Kidney (tissue), 22 donors: ENCODE measurements at places on chromosomes 1 and 21. TPM values are rescaled to one million over a fixed set of nuclear protein-coding genes. Genes with fewer than 3 reads are reported as not detected.

Gene SMIM1
- polyA plus RNA-seq: 49.5 TPM

GRCh38 chr21:29697555-29698193 is 242.1 kb downstream of the GRIK1 start:
- DNase-seq: no peak

DNA sequence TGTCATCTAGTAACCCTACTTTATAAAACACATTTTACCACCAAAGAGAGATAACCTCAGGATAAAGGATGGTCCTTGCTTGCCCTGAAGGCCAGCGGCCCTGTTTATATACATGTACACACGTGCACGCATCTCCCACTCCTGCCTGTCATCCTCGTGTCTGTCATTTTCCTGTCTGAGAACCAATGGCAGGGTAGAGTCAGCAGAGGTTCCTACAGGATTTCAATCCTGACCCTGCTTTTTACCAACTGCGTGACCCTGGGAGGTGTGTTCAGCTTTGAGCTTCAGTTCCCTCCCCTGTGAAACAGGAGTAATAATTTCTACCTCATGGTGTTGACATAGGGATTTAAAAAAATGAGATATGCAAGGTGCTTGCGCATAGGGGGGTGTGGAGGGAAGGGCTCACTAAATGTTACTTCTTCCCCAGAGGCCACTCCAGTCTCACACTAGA is 12.3 kb upstream of the RASSF5 start:
- no peak for DNase-seq

DNA sequence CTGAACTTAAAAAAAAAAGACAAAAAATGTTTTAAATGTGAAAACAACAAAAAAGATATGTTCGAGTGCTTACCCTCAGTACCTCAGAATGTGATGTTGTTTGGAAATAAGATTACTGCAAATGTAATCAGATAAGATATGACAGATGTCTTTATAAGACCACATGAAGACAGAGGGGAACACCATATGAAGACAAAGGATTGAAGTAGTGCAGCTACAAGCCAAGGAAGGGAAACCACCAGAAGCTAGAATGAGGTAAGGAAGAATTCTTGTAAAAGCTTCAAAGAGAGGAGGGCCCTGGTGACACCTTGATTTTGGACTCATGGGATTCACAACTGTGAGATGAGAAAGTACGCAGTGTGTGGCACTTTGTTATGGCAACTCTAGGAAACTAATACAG is 15.4 kb downstream of the ASB17 start:
- DNase-seq: no peak

DNA sequence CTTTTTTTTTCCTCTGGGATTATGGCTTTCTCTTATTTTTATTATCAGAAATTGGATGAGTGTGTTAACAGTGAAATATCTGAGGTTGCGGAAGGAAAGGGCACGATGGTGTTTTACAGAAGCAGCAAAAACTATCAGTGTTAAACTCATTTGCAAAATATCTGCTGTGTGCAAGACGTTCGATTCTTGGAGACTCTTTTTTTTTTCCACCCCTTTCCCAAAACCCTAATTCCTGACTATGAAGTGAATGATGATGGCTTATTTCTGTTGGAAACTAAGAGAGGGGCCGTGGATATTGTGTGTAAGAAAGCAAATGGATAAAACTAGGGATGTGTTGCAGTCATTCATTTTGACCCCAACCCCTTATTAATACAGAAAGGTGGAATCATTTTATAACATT is 677 bp downstream of the NCAM2 start:
- no peak for DNase-seq
